Activated B cell treated with CpG ODN at 0.5 μM for 24 hours (primary cell): ENCODE measurements at places on chromosomes 4 and X.

GRCh38 chr4:1763550-1764080 is 29.5 kb upstream of the FGFR3 start:
- DNase-seq = no peak

DNA sequence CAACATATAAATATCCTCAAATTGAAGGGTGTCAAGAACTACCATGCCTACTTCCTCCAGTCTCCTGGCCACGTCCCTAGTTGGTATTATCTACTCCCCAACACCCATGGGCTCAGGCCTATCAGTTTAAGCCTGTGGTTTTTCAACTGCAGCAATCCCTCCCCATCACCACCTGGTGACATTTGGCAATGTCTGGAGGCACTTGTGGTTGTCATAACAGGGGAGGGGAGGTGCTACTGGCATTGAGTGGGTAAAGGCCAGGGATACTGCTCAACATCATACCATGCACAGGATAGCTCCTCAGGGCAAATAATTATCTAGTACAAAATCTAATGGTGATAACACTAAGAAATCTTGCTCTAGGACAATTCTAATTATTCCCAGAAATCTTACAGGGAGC is 95.3 kb downstream of the COMMD8 start:
- no peak for DNase-seq

DNA sequence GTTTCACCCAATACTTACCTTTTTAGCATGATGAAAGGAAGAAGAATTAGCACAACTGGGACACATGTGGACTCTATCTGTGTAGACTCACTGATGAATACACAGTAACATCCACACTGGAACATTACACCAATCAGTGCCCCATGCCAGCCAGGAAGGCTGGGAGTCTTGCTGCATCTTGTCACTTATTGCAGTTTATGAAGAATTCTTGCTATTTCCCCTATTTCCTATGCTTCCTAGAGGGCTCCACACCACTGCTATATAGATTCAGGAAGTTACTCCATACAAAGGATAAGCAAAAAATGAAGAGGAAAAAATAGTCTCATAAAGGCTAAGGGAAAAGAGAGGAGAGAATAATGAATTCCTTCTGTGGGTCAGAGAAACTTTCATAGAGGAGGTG is 201.0 kb downstream of the CAMK2D start:
- no peak for DNase-seq

GRCh38 chrX:13087322-13088155 is 43.1 kb upstream of the FAM9C start:
- DNase-seq = no peak

DNA sequence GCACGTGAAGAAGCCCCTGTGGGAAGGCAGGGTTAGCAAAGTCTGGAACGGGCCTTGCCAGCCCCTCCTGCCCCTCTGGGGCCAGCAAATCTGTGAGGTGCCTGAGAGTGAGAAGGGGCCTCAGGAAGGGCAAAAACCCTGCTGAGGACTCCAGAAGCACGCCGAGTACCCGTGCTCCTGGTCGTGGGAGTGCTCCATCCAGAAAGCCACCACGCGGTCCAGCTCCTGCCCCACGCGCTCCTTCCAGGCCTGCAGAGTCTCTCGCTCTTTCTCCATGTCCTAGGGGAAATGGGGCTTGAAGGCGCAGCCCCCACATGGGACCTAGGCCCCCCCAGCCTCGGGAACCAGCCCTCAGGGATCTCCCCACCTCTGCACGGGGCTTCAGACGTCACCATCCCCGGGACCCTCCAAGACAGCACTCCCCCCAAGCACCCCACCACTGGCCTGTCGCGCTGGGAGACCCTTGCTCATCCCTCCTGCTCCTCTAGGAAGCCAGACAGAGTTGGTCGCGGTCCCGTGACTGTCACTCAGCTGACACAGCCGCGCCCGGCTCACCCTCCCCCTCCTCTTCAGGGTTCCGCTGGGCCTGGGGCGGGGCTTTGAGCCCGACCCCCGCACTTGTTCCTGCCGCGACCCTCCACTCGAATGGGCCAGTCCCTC is at the start of gene RENBP:
Gene RENBP (minus strand): TSS at position 504 of the 660 bp plus-strand sequence. CDS start 33 bp downstream, at position 471.
- no peak for DNase-seq

GRCh38 chr4:109414938-109415337 is 18.7 kb upstream of the SEC24B start:
- no peak for DNase-seq

- no peak for DNase-seq
Observed at GRCh38 chrX:45986081-45986480, 559.1 kb downstream of the ZNF674 start.

DNA sequence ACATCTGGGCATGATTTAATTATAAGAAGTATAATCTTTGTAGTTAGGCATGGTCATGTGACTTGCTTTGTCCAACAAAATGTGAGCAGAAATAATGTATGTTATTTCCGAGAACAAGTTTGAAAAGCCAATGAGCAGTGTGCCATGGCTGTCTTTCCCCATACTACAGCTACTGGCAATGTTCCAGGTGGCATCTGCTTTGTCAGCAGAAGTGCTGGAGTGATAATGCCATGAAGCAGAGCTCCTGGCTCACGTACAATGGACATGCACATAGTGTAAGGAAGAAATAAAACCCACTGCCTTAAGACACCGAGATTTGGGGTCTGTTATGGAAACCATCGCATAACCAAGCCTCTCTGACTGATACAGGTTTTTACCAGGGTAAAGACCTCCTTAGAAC is 212.6 kb upstream of the RASGEF1B start:
- DNase-seq = no peak
